DMS153 (cell line): ENCODE measurements at places on chromosomes 5 and 9.

- DNase-seq = no peak
Measured at GRCh38 chr5:45284436-45284835, 411.7 kb downstream of the HCN1 start.

- DNase-seq = no peak
Measured at GRCh38 chr9:130995086-130996011, 13.6 kb upstream of the LAMC3 start.

GRCh38 chr5:8943301-8943700, 602.6 kb downstream of the SEMA5A start:
- DNase-seq = no peak

GRCh38 chr5:80864706-80865435, 95.3 kb upstream of the RASGRF2 start:
- DNase-seq = no peak

DNA sequence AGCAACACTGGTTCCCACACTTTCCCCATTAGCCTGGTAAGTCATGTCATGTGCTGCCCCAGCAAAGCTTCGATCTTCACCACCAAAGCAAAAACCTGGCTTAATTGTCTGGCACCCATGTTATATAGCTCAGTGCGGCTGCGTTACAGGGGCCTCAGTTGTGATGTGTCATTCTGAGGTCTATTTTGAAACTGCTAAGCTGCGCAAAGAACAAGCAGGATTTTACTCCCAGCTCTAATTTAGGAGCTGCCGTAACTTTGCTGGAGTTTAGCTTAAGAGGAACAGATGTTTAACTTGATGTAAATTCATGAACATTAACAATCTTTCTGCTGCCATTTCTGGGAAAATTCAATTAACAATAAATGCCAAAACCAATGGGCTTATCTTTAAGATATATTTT, 274.1 kb downstream of the HSPA4 start:
- no peak for DNase-seq

DNA sequence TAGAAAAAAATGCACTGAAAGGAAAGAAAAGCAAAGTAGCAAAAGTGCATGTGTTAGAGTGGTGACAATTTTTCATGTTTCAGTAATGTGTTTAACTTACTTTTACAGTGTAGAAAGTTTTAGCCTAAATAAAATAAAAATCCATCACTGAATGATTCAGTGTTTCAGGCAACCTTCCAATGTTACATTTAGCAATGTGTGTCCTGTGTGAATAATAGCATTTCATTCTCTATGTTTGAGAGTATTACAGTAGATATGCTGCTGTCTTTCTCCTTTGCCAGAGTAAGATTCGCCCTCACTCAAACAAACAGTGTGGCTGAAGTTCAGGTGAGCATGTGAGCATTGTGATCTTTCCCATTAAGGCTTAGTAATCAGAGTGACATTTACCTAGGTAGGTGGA, 171.1 kb downstream of the TARS1 start:
- DNase-seq = no peak

- DNase-seq = no peak
Measured at GRCh38 chr5:127022846-127023245, 7.5 kb downstream of the MARCHF3 start.

GRCh38 chr5:159409801-159410200, 79.5 kb upstream of the IL12B start:
- DNase-seq = no peak

- DNase-seq = no peak
Measured at GRCh38 chr5:96816991-96817390, 9.2 kb upstream of the ERAP1 start.

GRCh38 chr9:26574256-26574655, 318.3 kb downstream of the CAAP1 start:
- no peak for DNase-seq

GRCh38 chr9:71693607-71694006, 74.7 kb downstream of the CEMIP2 start:
- no peak for DNase-seq

GRCh38 chr5:50922942-50923767, 256.7 kb downstream of the PARP8 start:
- DNase-seq = peak; percentile 16

DNA sequence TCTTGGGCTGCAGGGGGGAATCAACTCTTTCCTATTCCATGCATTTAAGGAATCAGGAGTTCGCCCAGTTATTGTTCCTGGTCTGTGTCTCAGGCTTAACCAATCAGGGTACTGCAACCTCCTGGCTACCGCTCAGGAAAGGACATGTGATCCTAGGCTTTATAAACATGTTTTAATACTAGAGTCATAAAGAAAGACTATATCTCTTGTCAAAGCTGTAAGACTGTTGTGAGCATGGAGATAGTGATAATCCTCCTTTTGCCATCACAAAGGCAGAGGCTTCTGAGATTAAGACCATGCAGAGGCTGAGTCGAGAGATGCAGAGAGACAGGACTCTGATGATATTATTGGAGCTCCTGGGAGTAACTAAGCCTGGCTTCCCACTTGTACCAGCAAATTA, 137.0 kb downstream of the YIPF5 start:
- DNase-seq = no peak

DNA sequence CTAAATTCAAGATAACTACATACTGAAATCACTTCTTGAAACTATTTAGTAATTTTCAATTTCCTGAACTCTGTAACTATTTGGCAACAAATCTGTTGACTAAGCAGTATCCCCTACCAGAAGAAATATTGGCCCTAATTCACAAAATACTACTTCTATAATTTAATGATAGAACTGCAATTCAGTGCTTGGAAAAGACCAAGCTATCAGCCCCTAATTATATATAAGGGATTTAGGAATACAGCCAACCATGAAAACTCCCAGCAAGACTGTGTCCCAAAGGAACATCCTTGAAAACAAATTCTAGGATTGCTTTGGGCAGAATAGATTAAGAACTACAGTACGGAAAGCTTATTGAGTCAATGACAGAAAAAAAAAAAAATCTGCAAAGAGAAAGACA, 169.2 kb downstream of the RAB3C start:
- no peak for DNase-seq

GRCh38 chr5:157459715-157460599, at the start of gene NIPAL4:
TSS of gene NIPAL4 (plus strand) at chr5:157460213. CDS start at chr5:157460321, 108 bp downstream.
- no peak for DNase-seq

DNA sequence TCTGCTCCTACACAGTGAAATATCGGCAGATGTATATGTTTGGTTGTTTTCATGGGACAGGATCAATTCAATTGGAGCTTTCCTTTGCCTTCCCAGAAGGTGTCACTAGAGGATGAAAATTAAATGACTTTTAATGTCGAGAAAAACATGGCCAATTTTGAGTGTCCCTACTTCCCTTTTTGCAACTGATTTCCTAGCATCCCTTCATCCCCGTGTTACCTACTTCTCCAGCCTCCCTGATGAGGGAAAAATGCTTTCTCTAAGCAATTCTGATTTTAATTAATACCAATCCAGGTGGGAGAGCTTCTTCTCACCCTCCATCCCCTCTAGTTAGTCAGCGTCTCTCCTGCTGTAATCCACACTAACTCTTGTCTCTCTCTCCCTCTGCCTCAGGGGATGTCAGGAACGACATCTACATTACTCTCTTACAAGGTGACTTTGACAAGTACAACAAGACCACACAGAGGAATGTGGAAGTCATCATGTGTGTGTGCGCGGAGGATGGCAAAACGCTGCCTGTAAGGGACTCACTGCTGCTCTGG, 64.9 kb downstream of the DOCK2 start:
- no peak for DNase-seq

GRCh38 chr5:40688996-40689395, 9.3 kb downstream of the PTGER4 start:
- no peak for DNase-seq

- DNase-seq = no peak
Measured at GRCh38 chr9:13608451-13608850, 329.0 kb upstream of the MPDZ start.

GRCh38 chr9:127767410-127767809, 11.1 kb downstream of the SH2D3C start:
- DNase-seq = no peak

GRCh38 chr9:104911032-104911607, 16.8 kb downstream of the ABCA1 start:
- no peak for DNase-seq

DNA sequence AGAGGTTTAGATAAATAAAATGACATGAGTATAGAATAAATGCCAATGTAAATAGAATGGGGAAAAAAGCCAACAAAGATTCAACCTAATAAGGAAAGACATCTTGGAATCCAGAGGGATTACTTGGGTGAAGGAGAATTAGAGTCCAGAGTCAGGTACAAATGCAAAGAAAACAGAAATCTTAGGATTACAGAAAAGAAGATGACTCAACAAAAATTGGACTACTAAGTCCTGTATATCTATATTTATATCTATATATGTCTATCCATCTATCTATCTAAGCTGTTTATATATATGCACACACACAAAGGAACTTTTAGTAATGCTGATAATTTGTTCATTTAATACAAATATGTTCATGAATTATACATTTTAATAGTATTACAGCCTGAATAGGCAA, 27.6 kb downstream of the FAM174A start:
- no peak for DNase-seq

DNA sequence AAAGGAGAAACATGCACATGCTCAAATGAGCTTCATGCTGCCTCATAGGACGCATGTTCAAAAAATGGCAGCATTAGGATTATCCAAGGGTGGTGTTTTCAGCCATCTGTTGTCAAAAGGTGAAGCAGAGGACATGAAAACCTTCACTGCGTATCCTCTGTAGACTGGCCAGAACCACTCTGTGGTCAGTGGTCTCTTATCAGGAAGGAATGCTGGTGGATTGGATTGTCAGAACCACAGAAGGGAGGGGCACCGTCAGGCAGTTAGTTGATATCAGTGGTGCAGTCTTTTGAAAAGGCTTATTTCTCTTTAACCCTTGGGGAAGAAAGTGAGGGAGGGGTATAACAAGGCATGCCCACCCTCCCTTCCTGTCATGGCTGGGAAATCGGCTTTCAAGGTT, 100.1 kb downstream of the FBXL7 start:
- no peak for DNase-seq

GRCh38 chr5:167208911-167209310, 1082.5 kb upstream of the WWC1 start:
- DNase-seq = no peak

- no peak for DNase-seq
Measured at GRCh38 chr9:117120061-117120460, 294.8 kb downstream of the ASTN2 start.

- DNase-seq = no peak
Measured at GRCh38 chr5:31209334-31209733, 15.8 kb downstream of the CDH6 start.

GRCh38 chr9:35673132-35674024, at the start of gene CA9:
TSS of gene CA9 (plus strand) at chr9:35673928. CDS start at chr9:35673960, 32 bp downstream.
- DNase-seq = no peak

DNA sequence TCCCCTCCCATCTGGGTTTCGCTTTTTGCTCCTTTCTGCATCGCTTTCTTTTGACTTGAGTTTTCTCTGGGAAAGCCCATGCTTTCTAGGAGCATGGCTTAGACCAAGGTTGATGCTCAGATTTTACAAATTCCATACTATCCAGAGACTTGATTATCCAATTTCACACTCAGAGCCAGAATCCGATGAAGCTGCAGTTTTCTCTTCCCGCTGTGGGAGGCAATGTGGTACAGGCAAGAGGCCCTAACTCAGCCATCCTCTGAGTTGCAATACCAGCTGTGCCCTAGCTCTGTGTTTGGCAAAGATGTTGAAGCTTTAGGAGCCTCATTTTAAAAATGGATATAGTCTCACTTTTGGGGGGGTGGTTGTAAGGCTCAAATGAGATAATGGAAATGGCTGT, 85.1 kb downstream of the BRINP1 start:
- no peak for DNase-seq

DNA sequence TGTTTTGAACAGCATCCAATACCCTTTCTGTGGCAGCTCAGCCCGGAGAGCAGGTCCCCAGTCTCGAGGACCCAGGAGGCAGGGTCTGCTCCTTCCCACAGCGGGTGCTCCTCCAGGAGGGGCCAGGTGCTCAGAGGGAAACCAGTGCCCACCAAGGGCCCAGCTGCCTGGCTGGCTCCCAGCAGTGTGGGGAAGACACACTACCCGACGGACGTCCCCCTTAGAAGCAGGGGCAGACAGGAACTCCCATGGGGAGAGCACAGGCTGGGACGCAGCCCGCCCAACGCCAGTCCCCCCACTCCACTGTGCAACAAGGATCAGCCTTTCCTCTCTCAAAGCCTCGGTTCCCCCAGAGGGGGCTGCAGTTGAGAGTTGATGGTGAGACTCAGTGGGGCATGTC, 57.6 kb downstream of the ADAMTS2 start:
- no peak for DNase-seq

DNA sequence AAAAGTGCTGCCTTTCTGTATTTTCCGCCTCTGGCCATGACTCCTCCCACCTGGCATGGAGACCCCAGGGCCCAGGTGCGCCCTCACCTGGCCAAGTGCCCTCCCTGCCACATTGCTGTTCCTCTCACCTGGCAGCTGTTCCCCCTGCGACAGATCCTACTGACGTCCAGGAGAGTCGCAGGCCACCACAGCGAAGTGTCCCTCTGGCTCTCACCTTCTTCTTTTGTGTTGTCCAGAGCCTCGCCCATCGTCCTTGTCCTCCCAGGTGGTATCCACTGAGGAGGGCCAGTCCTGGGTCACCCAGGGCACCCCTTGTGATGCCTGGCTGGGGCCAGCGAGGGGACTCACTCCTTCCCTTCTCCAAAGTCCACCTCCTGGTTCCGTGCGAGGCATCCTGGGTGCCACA, 2.6 kb downstream of the NKD2 start:
- peak; percentile 52 for DNase-seq

DNA sequence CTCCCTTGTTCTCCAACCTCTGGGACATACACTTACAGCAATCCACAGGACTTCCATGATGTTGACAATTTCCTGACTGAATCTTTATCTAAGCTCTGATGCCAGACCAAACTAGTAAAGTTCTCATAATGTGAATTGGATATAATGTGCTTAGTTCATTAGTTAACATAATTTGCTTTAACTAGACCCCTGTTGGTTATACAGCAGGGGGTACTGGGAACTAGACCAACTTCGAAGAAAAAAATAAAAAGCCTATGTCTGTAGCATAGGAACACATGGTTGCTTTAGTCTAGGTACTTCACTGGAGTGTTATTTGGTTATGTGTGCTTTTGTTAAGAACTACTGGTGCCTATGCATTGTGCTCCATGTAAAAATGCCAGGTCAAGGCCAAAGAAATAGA, 173.8 kb downstream of the ADAMTS6 start:
- DNase-seq = no peak

GRCh38 chr9:114452219-114453165, 52.8 kb downstream of the WHRN start:
- peak; percentile 78 for DNase-seq

DNA sequence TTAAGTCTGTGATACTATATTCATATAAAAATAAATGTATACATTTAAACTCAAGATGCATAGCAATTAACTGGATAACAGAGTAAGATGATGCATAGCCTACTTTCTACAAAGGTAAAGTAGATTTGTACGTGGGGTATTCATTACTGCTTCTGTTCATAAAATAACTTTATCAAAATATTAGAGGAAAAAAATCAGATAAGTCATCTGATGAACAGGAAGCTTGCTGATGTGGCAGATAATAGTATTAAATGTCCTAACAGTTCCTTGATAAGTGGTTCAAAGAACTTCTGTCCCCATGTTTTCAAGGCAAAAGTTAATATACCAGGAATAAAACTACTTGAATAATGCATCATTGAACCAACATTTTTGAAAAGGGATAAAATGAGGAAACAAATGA, 123.7 kb downstream of the NFIB start:
- DNase-seq = no peak
